ENCODE measurements at places on chromosomes 5 and 9. TPM values are rescaled to one million over a fixed set of nuclear protein-coding genes. Genes with fewer than 3 reads are reported as not detected.

GRCh38 chr5:59330680-59331079 lies 562.8 kb downstream of the PDE4D start:
- H3K4me1 ChIP-seq: no peaks in the 10 kb centered on the region
- no peak overlapping the region for H3K4me3 ChIP-seq
- no peaks in the 10 kb centered on the region for H3K27me3 ChIP-seq
- no peak overlapping the region for H3K27ac ChIP-seq

DNA sequence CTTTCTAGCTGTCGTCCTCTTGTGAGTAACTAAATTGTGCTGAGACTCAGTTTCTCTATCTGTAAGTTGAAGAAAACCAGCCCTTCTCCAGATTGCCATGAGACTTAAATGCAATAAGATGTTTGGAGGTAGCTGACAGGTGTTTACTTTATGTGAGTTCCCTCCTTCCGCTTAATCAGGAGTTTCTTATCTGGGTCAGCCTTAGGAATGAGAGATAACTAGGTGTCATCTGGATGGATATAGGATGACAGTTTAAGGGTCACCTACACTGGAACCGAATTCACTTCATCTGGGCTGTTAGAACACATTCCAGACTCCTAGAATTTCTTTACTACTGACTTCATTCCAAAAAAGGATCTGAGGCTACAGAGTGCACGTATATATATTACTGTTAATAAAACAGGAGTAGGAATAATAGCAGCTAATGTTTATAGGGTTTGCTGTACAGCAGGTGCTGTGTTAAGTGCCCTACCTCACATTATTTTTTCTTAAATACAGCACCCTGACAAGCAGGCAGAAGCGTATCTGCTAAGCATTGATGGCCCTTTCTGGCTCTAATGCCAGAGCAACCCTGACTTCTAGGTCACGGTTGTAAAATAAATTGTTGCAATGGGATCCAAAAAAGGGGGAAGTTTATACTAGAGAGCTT lies 30.0 kb upstream of the CPEB4 start:
- no peak overlapping the region for H3K4me3 ChIP-seq
- 0 out of 2 replicates have a peak, but pooled peaks cover 5% of the 10 kb centered on the region for H3K4me1 ChIP-seq
- DNase-seq: no peak
- no peaks in the 10 kb centered on the region for H3K36me3 ChIP-seq

- no peaks in the 10 kb centered on the region for H3K36me3 ChIP-seq
- H3K27me3 ChIP-seq: no peaks in the 10 kb centered on the region
- DNase-seq: peak; percentile 74
- H3K4me1 ChIP-seq: peaks cover 31% of the 10 kb centered on the region
- H3K4me3 ChIP-seq: peak within 1 kb of the TSS; percentile 86
These were observed at the start of gene MGAT4B for GRCh38 chr5:179806250-179807048. Gene MGAT4B (minus strand): TSS chr5:179806866. CDS start chr5:179806583, 283 bp downstream.

DNA sequence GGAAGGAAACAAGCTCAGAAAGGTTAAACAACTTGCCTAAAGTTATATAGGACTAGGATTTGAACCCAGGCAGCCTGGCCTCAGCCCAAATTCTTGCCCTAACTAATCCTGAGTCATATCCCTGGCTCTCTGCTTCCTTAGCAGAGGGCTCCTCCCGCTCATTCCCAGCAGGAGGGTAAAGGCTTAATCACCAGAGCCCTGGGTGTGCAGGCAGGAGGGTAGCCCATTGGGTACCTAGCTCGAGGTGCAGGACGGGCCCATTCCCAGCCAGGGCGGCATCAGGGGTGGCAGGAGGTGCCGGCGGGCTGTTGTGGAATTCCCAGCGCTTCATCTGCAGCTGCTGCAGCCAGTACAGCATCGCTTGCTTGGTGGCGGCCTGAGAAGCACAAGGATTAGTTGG lies 3.9 kb downstream of the TBC1D2 start:
- H3K27ac ChIP-seq: peak overlapping the region; percentile 80
- H3K27me3 ChIP-seq: no peaks in the 10 kb centered on the region
- H3K36me3 ChIP-seq: no peaks in the 10 kb centered on the region
- peaks cover 63% of the 10 kb centered on the region for H3K4me1 ChIP-seq
- H3K4me3 ChIP-seq: no peak overlapping the region

- H3K4me1 ChIP-seq: peaks cover 15% of the 10 kb centered on the region
- no peak overlapping the region for H3K27ac ChIP-seq
- H3K36me3 ChIP-seq: no peaks in the 10 kb centered on the region
- DNase-seq: no peak
- no peak overlapping the region for H3K4me3 ChIP-seq
These were observed 74.1 kb upstream of the BASP1 start for GRCh38 chr5:17143335-17143734.

DNA sequence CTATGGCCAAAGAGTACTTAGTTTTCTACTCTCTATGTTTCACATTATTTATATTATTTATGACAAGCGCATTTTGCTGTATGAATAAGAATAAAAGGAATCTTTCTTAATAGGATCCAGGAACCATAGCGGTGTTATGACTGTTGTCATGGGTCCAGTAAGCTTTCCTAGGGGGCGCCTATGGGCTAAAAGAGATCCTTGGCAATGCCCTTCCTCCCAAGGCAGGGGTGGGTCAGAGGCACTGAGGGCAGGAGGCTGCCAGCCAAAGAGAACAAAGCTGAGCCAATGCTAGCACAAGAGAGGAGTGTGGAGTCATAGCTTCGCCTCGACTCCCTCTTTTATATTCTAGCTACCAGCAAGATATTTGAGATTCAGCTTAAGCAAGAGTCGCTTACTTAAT lies 98.4 kb upstream of the GNAQ start:
- H3K4me1 ChIP-seq: no peaks in the 10 kb centered on the region
- H3K36me3 ChIP-seq: no peaks in the 10 kb centered on the region
- H3K4me3 ChIP-seq: no peak overlapping the region
- H3K27me3 ChIP-seq: no peaks in the 10 kb centered on the region
- no peak overlapping the region for H3K27ac ChIP-seq

DNA sequence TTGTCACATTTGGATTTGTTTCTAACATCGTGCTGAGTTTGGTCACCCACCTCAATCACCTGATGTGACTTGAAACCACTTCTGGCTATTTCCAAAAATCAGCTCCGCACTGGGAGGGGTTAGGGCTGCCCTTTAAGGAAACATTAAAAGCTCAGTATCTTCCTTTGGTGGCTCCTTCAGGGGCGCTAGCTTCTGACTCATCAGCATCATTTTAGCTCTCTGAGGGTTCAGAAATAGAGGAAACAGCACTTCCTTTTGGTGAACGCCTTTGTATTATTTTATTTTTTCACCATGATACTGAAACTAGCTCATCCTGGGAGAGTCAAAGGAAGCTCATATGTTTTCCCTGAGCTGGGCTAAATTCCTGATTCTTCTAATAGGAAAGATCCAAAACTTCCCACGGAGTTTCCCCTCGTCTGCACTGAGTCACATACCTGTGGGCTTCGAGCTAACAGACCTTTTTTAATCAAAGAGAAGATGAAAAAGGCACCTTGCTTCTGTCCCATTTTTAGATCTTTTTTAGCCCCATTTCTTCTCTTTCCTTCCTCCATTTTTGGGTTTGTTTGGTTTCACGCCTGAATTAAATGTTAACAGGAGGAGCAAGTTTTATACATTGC lies 48.2 kb downstream of the ROPN1L start:
- H3K36me3 ChIP-seq: no peaks in the 10 kb centered on the region
- no peak overlapping the region for H3K4me3 ChIP-seq
- no peak overlapping the region for H3K27ac ChIP-seq
- peaks cover 5% of the 10 kb centered on the region for H3K4me1 ChIP-seq
- H3K27me3 ChIP-seq: no peaks in the 10 kb centered on the region

GRCh38 chr5:56259002-56259511 lies 25.9 kb upstream of the ANKRD55 start:
- peaks cover 9% of the 10 kb centered on the region for H3K4me1 ChIP-seq
- no peak overlapping the region for H3K27ac ChIP-seq
- no peaks in the 10 kb centered on the region for H3K36me3 ChIP-seq

Gene PAEP
- not detected for total RNA-seq
